Femur (tissue), 1 donor: ENCODE measurements at places on chromosomes 5 and 9.

DNA sequence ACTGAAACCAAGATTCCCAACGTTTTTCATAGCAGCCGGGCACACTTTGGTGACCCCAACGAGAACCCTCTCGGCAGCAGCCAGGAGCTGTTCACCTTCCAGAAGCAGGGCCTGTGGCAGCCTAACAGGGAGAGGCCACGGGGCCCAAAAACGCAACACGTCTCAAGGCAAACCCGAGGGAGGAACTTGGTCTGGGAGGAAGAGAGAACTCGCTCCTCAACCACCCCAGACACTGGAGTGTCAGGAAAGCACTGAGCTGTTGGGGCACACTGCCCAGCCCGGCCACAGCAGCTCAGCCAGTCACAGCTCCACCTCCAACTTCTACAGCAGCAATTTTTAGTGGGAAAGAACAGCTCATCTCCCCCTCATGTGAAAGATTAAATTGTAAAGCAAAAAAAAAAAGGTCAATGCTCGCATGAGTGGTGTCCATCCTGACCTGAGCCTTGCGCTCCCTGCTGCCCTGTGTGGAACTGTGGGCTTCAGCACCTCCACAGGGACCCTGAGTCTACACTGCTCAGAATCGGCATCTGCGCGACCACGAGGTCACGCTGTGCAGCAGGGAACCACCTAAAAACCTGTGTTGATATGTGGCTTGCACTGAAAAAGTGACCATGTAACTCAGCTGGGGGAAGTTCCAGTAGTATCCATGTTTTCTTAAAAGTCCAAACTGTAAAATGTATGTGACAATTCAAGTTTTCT lies 55.0 kb downstream of the IPPK start:
- peak; percentile 83 for DNase-seq

- DNase-seq: no peak
Measured at GRCh38 chr5:61496446-61496845, 164.4 kb downstream of the ZSWIM6 start.

DNA sequence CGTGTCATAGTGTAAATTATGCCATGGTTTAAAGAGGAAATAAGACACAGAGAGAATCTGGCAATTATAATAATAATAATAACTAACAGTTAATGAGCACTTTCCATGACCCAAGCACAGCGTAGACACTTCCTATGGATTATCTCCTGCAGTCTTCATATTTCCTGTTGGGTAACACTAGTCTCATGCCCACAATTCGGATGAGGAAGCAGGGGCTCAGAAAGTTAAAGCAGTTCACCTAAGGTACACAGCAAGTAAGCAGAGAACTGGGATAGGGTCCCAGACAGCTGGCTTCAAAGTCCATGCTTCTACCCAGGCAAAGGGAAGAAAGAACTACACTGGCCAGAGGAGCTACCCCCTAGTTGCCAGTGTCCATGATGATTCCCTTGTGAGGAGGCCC lies 27.9 kb upstream of the TGFBI start:
- DNase-seq: no peak

DNA sequence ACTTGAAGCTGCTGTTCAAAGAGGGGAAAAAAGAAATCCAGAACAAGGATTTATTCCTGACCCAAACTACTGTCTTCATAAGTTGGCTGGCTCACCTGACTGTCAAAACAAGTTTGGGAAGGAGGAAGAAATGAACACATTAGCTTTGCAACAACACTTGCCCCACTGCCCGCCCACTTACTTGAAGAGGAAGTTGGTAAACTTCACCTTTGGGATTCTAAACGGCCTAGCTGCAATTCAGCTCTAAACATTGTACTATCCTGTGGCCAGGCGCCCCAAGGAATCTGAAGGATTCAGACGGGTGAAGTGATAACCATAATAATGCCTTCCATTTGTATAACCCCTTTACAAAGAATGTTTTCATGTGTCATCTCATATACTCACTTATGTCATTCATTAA lies 199.4 kb downstream of the ARRDC3 start:
- no peak for DNase-seq

DNA sequence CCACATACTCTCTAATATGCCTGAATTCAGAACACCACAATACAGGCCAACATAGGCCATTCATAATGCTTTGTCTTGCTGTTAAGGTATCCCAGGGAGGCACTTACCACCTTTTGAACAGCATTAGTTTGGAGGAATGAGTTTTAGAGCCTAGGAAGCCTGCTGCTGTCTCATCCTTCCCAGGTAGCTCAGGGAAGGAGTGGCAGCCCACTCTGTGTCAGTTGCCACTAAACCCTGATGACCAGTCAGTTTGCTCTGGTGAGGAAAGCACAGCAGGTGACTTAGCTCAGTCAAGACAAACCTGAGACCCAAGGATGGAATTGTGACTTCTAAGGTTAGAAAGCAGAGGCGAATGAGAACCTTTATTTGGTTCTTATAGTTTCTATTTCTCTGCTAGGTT lies 337.4 kb upstream of the ATP10B start:
- no peak for DNase-seq

GRCh38 chr9:96281641-96282040 lies 20.3 kb downstream of the HSD17B3 start:
- no peak for DNase-seq

DNA sequence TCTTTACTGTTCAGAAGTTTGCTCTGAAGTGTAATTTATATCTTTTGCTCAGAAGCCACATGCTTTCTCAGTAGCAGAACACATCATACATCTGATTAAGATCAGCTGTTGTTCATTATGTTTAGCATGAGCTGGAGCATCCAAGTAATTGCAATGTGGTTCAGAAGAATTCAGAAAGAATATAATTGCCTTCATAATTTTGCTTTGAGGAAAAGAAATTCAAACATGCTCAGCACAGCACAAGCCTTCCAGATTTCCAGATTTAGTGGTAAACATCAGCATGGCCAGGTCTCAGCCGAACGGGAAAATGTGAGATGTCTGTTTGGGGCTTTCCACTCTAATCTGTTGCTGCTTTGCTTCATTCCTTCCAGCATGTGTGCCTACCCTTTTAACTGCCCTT lies 65.9 kb downstream of the ITGA1 start:
- no peak for DNase-seq

DNA sequence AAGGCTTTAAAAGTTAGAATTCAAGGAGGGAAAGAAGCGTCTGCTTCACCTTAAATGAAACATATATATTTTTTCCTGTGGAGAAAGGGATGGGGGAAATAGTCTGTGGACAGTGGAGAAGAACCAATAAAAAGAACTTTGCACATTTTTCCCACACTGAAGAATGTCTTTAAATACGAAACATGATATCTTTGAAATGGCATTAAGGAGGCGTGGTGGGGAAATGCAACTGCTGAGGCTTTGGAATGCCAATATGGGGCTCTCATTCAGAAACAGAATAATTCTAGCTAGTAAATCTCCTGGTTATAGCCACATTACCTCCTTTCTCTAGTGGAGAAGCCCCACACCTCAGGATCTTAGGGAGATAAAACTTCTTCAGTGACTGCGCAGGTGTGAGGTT lies 46.8 kb downstream of the TNC start:
- DNase-seq: no peak

- DNase-seq: peak; percentile 78
Measured at GRCh38 chr5:43007911-43008362, 32.2 kb downstream of the ANXA2R start.

GRCh38 chr9:88339317-88339716 lies 48.9 kb upstream of the SPIN1 start:
- no peak for DNase-seq

DNA sequence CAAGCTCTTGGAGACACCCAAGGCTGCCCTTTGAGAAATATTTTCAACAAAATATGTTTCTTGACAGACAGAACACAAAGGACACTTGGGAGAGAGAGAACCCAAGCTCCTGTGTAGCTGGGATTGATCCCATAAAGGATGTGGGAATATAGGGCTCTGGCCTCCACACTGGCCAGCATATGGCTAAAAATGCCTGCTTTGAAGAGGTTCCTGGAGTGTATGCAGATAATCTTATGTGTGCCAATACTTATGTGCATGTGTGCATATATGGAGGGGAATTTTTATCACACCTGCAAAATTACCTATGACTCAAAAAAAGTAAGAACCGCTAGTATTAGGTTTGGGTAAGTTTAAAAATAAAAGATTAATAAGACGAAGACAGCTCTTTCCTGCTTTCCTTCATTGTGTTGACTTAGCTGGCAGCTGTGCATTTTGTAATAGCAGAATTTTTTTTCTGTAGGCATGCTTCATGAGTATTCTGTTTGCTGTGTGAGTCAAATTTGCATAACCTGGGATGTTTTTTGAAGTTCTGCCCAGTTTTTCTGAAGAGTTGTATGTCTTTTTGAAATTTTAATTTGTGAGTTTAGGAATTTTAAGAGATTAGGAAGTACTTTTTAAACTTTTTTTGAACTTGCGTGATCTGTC lies 42.6 kb downstream of the HACD4 start:
- no peak for DNase-seq

DNA sequence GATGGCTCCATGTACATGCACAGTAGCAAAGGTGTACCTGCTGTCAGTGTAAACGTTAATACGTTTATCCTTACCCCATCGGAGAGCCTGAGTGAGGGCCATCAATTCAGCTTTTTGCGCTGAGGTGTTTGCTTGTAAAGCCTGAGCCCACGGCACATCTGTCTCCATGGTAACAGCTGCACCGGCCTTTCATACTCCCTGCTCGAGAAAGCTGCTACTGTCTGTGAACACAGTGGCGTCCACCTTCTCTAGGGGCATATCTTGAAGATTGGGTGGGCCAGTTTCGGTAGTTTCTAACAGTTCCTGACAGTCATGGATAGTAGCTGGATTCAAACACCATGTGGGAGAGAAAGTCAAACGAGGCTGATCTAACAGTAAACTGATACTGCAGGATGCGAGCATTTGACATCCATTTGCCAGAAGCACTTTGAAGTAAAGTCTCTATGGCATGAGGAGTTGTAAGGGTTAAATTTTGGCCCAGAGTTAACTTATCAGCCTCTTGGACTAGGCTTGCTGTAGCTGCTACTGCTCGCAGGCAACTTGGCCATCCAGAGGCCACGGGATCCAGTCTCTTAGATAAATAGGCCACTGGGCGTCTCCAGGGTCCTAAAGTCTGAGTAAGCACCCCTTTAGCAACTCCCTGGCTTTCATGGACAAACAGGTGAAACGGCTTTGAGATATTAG lies 21.0 kb upstream of the RHOBTB3 start:
- no peak for DNase-seq

DNA sequence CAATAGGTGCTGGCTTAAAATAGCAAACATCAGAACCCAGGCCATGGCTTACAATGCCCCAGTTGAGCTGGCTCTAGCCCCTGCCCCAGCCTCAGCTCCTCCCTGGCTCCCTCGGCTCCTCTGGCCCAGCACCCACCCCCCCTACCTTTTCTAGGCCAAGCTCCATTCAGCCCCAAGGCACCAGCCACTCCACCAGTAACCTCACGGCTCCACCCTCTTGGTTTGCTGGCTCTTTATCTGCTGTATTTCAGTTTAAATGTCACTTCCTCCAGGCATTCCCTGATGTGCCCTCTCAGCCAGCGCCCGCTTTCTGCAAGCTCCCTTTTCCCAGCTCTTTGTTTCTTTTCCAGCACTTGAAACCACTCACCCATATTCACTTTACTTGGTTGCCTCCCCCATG lies 10.6 kb downstream of the C1QTNF2 start:
- DNase-seq: peak; percentile 47

DNA sequence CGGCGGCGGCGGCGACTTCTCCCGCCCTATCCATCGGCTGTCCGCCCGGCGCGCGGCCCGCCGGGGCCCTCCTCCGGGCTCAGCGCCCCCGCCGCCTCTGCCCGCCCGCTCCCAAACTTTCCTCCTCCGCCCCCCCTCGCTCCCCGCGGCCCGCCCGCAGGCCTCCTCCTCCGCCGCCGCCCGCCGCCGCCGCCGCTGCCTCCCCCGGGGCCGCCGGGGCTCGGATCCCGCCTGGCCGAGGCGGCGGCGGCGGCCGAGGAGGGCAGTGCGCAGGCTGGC lies 460 bp upstream of the PBX3 start:
- DNase-seq: no peak

DNA sequence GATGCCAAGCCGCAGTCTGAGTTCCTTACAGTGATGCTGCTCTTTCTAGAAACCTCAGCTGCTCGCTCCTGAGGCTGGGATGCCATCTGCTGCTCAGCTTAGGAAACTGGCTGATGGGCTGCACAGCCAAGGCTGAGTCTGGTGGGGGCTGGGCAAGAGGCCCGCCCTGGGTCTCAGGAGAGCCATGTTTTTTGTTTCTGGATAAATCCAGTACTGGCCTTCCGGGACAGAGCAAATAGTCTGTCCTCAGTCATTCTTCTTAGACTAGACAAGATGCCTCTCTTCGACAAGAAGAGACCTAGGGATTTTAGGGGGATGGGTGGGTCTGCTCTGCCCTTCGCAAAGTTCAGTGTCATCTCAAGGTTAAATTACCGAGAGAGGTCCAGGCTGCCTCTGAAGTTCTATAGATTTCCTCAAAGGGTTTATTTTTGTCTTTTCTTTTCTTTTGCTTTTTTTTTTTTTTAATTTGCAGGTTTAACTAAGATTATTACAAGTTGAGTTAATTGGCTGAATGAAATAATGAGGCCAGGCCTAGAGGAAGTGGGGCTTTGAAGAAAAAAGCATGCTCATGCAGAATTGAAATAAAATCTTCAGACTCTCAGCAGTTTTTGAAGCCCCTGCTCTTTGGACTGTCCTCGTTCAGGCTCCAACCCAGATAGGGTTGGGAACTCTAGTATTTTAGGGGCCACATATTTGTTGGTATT lies 30.6 kb upstream of the MATR3 start:
- peak; percentile 94 for DNase-seq
